Stimulated activated naive B cell treated with anti-CD40 and anti-IgM and Interleukin-4, amounts not matched to agents 10 μg/mL and 1 μg/mL and 100 μg/mL, for 72 hours (primary cell): ENCODE measurements at places on chromosomes 3 and 15.

DNA sequence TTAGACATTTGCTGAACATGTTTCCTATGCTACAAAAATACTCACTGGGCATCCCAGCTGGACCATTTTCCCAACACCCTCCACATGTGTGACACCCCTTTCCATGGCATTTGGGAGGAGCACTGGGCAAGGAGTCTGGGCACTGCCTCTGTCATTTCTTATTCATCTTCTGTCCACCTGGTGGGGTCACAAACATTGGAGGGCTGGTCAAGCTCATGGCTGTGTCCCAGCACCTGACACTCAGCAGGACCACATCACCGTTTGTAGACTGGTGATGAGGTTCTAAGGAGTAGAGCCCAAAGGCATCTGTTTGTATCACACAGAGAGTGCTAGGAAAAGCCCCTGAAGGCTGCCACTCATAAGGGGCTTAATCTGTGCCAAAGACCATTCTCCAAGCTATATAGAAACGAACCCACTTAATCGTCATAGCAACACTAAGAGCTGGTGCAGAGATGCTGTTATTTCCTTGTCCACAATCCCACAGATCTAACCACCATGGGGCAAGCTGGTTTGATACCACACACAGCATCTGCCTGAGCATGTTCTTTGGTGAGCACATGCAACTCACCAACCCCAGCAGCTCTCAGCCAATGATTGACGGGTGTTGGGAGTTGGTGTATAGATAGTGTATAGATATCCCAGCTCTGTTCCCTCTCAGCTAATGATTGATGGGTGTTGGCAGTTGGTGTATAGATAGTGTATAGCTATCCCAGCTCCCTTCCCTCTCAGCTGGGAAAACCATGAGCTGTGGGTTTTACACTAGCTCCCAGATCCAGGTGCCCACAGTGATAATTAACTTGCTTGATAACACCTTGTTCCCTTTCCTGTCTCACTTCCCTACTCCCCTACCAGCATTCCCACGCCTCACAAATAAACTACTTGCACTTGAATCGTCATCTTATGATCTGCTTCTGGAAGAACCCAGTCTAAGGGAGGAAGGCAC, 42.7 kb upstream of the ATP2B2 start:
- H3K27ac ChIP-seq = no peak overlapping the region
- H3K36me3 ChIP-seq = peaks cover under 1% of the 10 kb centered on the region
- peaks cover 15% of the 10 kb centered on the region for H3K4me1 ChIP-seq

DNA sequence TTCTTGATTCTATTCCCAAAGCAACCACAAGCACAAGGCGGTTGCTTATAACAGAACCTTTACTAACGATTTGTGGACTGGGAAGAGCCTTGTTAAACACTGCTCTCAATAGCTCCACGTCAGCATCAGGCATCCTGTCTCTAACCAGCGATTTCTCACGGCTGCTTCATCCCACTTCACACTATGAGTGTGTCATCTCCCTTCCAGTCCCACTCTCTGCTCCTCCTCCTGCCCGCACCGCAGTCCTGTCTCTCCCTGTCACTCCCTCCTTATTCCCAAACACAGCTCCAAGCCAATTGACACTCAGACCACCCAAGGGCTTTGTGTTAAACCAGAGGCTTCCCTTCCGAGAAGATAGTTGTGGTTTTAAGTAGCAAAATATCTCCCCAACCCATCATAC, 94.8 kb downstream of the ABHD5 start:
- H3K27me3 ChIP-seq = peaks cover 5% of the 10 kb centered on the region
- H3K36me3 ChIP-seq = no peaks in the 10 kb centered on the region
- H3K4me1 ChIP-seq = no peaks in the 10 kb centered on the region
- H3K4me3 ChIP-seq = no peak overlapping the region
- H3K27ac ChIP-seq = no peak overlapping the region

DNA sequence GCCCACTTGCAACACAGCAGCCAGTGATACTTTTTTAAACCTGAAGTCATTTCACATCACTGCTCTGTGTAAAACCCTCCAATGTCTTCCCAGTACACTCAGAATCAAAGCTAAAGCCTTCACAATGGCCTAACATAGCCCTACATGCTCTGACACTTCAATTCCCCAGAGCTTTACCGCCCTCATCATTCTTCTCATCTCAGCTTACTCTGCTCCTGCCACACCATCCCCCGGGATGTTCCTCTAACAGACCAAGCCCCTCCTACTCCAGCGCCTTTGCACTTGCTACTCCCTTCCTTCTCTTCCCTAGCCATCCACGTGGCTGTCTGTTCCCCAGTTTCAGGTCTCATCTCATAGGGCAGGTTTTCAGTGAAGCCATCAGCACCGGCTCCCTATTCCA, 194.0 kb downstream of the SSR3 start:
- H3K36me3 ChIP-seq = no peaks in the 10 kb centered on the region
- H3K4me1 ChIP-seq = no peaks in the 10 kb centered on the region
- no peak for DNase-seq

DNA sequence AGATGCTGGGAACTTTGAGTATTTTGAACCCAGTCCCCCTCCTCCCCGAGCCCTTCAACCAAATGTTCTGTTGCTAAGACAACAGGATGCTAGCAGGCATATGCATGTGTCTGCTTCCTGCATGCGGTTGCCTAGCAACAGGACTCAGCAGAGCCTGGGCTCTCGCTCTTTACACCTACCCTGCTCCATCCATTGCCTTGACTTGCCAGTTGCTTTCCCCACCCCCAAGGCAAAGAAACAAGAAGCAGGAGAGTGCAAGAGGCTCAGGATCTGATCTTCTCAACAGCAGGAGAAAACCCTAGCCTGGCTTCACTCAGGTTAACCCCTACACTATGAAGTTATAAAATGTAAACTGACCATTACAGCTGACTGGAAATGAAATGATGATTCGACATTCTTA, 393.0 kb downstream of the IGSF11 start:
- no peaks in the 10 kb centered on the region for H3K4me1 ChIP-seq
- H3K27ac ChIP-seq = no peak overlapping the region
- no peaks in the 10 kb centered on the region for H3K36me3 ChIP-seq
- H3K27me3 ChIP-seq = no peaks in the 10 kb centered on the region

GRCh38 chr3:22933841-22934116, 269.3 kb upstream of the UBE2E2 start:
- no peaks in the 10 kb centered on the region for H3K27me3 ChIP-seq
- H3K36me3 ChIP-seq = no peaks in the 10 kb centered on the region
- H3K4me3 ChIP-seq = no peak overlapping the region
- H3K4me1 ChIP-seq = no peaks in the 10 kb centered on the region
- no peak for DNase-seq

DNA sequence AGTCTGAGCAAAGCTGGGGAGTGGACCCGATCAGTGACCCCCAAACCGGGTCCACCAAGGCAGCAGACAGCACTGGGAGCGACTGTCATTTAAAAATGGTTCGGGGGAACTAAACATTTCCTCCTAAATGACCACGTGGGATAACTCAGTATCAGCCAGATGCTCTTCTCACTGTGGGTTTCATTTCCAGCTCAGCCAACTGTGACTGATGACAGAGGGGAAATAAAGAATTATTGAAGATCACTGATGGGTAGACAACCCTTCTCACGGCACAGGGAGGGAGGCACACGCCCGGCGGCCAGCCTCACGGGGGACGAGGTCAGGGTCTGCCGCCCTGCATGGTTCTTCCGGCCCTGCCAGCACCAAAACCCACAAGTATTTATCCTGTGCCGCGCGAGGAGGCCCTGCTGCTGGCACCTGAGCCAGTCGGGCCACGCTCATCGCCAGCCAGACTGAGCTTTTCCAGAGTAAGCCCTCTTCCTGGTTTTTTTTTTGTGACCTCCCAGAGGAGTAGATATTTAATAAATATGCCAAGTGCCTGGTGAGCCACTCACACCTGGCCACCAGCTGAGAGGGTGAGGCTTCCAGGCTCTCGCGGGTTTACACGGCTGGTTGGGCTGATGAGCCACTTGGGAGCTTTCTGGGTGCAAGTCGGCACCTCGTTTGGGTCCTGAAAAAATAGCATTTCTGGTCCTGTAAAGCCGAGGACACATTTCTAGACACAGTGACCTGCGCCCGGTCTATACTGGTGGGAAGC, 6.2 kb downstream of the MELTF start:
- H3K27me3 ChIP-seq = peaks cover 19% of the 10 kb centered on the region
- H3K36me3 ChIP-seq = peaks cover 50% of the 10 kb centered on the region
- DNase-seq = peak; percentile 84
- peak overlapping the region; percentile 77 for H3K4me3 ChIP-seq
- H3K27ac ChIP-seq = peak overlapping the region; percentile 93

GRCh38 chr3:41975416-41976103, 13.7 kb upstream of the ULK4 start:
- no peak overlapping the region for H3K27ac ChIP-seq
- H3K27me3 ChIP-seq = no peaks in the 10 kb centered on the region
- no peak overlapping the region for H3K4me3 ChIP-seq
- no peaks in the 10 kb centered on the region for H3K36me3 ChIP-seq
- DNase-seq = no peak
- H3K4me1 ChIP-seq = no peaks in the 10 kb centered on the region

DNA sequence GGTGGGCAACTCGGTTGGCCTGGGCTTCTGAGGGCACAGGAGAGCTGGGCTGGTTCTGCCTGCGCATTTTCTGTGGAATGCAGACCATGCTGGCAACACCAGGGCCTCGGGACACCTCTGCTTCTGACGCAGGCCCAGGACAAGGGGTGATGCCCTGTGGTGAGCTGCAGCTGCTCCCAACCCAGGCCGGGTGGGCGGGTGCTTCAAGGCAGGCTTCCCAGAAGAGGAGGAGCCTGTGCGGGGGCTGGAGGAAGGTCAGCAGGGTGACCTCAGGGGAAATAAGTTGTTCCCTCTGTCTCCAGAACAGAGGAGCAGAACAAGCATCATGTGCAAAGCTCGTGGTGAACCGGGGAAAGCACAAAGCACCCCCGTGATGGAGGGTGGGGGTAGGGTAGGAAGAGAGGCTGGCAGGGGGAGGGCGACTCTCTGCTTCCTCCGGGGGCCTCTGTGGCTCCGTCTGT, 11.0 kb upstream of the PLXNA1 start:
- peak overlapping the region; percentile 67 for H3K27ac ChIP-seq
- peaks cover 8% of the 10 kb centered on the region for H3K36me3 ChIP-seq
- DNase-seq = peak; percentile 66
- H3K4me1 ChIP-seq = peaks cover 15% of the 10 kb centered on the region
- H3K4me3 ChIP-seq = no peak overlapping the region
- H3K27me3 ChIP-seq = peaks cover 15% of the 10 kb centered on the region

DNA sequence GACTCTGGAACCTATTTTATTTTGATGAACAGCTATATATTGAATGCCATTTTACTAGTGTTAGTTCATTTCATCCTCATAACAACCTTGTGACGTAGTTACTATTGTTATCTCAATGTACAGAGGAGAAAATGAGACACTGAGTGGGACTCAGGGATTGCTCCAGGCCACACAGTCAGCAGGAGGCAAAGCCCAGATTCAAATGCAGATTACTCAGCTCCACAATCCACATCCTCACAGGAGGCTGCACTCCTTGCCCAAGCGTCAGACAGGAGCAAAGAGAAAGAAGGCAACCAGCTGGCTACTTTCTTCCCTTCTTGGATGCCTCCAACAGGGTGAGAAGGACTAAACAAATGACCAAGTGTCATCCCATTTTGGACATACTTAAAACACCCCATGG, 92.0 kb upstream of the CCDC54 start:
- H3K4me1 ChIP-seq = peaks cover 3% of the 10 kb centered on the region
- H3K4me3 ChIP-seq = no peak overlapping the region
- H3K27me3 ChIP-seq = peaks cover 6% of the 10 kb centered on the region
- no peak for DNase-seq

DNA sequence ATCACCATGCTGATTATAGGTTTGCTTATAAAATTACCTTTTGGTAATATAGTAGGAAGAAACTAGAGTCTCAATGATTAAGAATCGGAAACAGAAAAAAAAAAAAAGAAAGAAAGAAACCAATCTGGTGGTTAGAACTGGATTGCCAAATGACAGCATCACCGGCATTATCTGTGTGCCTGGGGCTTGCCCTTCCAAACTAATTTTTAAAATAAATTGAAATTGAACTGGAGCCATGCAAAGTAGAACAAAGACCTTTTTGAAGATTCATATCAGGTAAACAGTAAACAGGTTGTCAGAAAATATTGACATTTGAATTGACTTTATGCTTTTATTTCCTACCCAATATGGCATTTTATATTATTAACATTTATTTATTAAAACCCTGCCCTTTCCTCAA, 11.2 kb upstream of the CPB1 start:
- no peaks in the 10 kb centered on the region for H3K4me1 ChIP-seq
- H3K27me3 ChIP-seq = no peaks in the 10 kb centered on the region
- no peak overlapping the region for H3K27ac ChIP-seq
- H3K36me3 ChIP-seq = no peaks in the 10 kb centered on the region
- no peak for DNase-seq

GRCh38 chr15:63301088-63301487, 23.7 kb downstream of the APH1B start:
- no peaks in the 10 kb centered on the region for H3K27me3 ChIP-seq
- peaks cover 4% of the 10 kb centered on the region for H3K4me1 ChIP-seq
- no peak overlapping the region for H3K27ac ChIP-seq
- H3K36me3 ChIP-seq = peaks cover 37% of the 10 kb centered on the region
- no peak for DNase-seq

- H3K27me3 ChIP-seq = no peaks in the 10 kb centered on the region
- no peaks in the 10 kb centered on the region for H3K4me1 ChIP-seq
- H3K36me3 ChIP-seq = no peaks in the 10 kb centered on the region
- H3K27ac ChIP-seq = no peak overlapping the region
- DNase-seq = no peak
Measured at GRCh38 chr3:34346656-34347055, 548.2 kb downstream of the PDCD6IP start.

DNA sequence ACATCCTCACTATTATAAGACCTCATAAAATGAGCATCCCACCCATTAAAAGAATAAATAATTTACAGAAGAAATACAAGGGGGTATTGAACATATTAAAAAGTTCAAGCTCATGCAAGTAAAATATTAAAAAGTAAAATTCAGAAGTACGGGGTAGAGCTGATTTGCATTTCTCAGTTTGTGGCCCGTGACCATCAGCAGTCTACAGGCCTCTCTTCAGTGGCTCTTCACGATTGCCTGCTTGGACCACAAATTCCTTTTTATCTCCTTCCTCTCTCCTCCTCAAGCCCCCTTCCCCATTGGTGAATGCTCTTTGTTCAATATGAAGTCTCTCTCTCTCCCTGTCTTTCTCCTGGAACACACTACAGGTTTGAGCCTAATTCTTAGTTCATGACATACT, 19.1 kb downstream of the CYP8B1 start:
- no peaks in the 10 kb centered on the region for H3K36me3 ChIP-seq
- no peak overlapping the region for H3K27ac ChIP-seq
- H3K4me1 ChIP-seq = peaks cover 34% of the 10 kb centered on the region
- peaks cover 5% of the 10 kb centered on the region for H3K27me3 ChIP-seq

- peaks cover 29% of the 10 kb centered on the region for H3K36me3 ChIP-seq
- H3K4me3 ChIP-seq = no peak overlapping the region
- no peak for DNase-seq
- H3K4me1 ChIP-seq = peaks cover 18% of the 10 kb centered on the region
Measured at GRCh38 chr15:81275711-81276392, 48.1 kb downstream of the STARD5 start.

GRCh38 chr3:23253214-23253613, 50.1 kb downstream of the UBE2E2 start:
- no peak for DNase-seq
- peaks cover 4% of the 10 kb centered on the region for H3K36me3 ChIP-seq
- H3K27ac ChIP-seq = no peak overlapping the region
- peaks cover 35% of the 10 kb centered on the region for H3K4me1 ChIP-seq
